Left ventricle myocardium inferior (tissue), 1 donor: ENCODE measurements at places on chromosomes 12 and 14. TPM values are rescaled to one million over a fixed set of nuclear protein-coding genes. Genes with fewer than 3 reads are reported as not detected.
A peak's percentile ranks its signal among the peaks of the same experiment; 100 is the strongest.

ASB2 gene
- 251 TPM for total RNA-seq

DNA sequence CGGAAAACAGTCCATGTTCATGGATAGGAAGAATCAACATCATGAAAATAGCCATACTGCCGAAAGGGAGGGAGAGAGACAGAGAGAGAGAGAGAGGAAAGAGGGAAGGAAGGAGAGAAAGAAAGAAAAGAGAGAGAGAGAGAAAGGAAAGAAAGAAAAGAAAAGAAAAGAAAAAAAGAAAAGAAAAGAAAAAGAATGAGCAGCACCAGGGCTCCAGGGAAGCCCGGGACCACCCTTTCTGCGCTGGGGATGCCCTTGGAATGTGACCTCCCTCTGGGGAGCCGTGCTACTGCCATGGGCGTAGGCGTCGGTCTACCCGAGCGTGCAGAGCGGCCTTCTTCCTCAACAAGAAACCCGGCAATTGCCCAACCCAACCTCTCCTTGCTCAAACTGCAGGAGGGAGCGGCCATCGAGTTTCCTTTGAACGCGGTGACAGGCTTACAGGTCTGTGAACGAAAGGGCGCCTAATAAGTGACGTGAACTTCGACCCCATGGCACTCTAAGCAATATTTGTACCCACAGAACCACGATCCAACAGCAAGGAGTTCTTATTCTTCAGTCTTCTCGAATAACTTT lies 16.9 kb downstream of the OR6S1 start:
- DNase-seq, result peak; percentile 46

DNA sequence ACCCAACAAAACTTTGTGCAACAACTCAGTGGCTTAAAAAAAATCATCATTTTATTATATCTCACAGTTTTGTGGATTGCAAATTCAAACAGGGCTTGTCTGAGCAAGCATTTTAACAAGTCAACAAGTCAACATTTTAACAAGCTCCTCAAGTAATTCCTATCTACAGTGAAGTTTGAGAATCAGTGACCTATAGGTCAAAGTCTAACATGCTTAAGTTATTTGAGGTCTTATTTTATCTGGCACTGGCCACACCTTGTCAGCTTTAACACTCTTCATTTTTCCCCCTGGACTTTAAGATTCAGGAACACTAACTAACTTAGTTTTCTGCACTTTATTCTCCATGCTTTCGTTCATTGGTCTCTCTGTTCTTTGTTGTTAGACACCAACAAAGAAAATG lies 71.2 kb upstream of the PELI2 start:
- no peak for DNase-seq

GRCh38 chr14:90624732-90625400 lies 191.4 kb downstream of the TTC7B start:
- no peak for DNase-seq
